AG04450 (cell line): ENCODE measurements at places on chromosomes 5 and 9. TPM values are rescaled to one million over a fixed set of nuclear protein-coding genes. Genes with fewer than 3 reads are reported as not detected.

DNA sequence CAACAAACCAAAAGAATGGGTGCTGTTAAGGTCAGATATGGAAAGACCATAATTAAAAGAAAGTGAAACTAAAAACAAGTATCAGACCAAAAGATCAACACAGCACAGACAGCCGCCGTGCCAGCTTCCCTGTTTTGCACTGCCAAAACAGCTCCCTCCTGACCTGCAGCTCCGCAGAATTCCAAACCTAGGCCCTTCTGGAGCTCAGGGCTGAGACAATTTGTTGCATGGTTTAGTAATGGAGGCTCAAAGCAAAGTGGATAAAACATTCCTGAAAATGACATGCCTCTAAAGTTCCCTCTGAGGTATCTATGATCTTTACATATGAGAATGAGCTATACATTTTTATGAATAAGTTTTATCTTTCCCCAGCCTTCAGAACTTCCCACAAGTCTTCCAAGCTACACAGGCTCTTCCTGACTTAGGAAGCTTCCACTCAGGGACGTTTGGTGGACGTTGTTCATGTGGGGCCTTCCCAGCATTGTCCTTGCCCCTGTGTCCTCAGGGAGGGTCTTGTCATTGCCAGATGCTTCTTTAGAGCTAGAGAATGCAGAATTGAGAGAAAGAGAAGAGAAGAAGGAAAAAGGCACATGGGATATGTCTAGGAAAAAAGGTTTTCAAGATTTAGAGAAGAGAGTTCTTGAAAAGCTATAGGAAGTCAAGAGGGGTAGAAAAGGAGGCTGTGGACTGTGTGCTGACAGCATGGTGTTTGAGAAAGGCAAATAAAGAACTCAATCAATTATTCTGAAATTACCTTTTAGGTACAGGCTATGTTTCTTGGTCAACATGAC lies 28.4 kb upstream of the SSBP2 start:
- DNase-seq, result no peak

P4HA2 gene
- polyA plus RNA-seq, result 178 and 186 TPM in 2 replicates

GABBR2 gene
- polyA plus RNA-seq, result 2.4 and 3.2 TPM in 2 replicates

DNA sequence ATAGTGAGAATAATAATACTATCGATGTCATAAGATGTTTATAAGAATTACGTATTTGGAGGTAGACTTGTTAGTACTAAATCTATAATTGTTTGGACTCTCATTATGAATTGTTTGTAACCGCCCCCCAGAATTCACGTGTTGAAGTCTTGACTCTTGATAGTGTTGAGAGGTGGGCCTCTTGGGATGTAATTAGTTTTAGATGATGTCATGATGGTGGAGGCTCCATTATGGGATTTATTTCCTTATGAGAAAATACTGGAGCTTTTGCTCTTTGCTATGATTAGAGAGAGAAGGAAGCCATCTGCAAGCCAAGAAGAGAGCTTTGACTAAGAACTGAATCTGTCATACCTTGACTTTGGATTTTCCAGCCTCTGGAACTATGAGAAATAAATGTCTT lies 142.2 kb downstream of the PRDM9 start:
- DNase-seq, result no peak

- no peak for DNase-seq
Observed at GRCh38 chr5:85604378-85604777, 1013.4 kb upstream of the COX7C start.

- no peak for DNase-seq
Observed at GRCh38 chr5:51242456-51242855, 140.8 kb upstream of the ISL1 start.

DNA sequence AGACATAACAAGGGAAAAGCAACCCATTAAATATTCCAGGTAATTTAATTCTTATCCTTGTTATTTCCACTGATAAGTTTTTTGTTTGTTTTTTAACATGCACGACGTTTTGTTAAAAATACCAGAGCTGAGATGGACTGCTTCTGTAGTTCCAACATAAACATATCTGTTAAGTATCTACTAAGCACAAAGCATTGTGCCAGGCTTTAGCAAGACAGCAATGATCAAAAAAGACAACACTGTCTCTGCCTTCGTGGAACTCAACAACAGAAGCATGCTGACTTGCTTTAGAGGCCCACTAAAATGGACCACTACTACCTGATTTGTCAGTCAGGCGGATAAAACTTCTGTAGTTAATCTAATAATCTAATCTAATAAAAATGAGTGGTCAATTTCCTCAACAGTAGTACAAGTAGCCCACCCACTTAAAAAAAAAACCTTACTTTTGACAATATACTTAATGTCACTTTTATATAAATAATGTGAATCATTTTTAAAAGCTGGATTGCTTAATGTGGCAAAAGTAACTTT lies 3.1 kb downstream of the RAB14 start:
- DNase-seq, result no peak

INSL6 gene
- not detected in 2 replicates for polyA plus RNA-seq

GRCh38 chr5:84487963-84488362 lies 103.3 kb upstream of the EDIL3 start:
- DNase-seq, result peak; percentile 82

DNA sequence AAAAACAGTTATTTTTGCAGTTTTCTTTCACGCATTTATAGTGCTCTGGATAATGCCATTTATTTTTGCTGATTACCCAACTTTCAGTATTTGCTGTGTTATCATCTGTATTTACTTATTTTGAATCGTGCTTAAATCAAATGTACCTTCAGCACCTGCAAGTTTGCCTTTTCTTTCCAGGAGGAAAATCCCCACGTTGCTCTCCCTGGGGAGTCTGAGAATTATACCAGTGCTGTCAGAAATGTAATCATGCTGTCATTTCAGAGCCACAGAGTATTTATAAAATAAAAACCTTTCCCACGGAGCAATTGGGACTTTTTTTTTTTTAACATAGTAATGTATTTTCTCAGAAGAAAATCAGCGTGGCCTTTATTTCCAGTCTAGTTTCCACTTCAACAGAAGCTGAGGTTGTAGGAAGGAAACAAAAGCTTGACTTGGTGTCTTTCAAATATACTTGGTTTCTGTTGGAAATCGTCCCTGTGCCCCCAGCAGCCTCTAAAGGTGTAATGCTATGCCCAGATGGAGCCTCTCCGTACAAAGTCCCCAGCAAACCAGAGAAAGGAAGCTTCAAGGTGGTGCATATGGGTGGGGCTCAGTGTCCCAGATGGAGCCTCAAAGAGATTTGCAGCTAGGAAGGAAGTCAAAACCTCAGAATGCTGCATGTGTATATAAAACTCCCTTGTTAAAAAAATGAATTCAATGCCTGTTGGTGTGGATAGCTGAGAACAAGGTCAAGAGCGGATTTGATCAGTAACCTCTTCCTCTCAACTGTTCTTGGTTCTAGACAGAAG lies 2.1 kb downstream of the GPR150 start:
- DNase-seq, result no peak

DNA sequence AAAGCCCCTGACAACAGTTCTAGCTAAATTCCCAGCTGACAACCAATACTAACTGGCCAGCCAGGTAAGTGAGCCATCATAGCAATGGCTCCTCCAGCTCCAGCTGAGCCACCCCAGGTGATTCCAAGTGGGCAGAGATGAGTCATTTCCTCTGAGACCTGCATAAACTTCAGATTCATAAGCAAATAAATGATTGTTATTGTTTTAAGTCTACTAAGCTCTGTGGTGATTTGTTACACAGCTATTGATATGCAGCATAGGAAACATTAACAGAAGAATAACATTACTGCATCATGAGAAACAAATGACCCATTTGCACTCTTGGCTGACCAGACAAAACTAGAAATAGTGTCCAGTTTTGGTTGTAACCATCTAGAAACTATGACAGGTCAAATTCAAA lies 60.3 kb downstream of the TTC39B start:
- DNase-seq, result no peak
